ENCODE measurements at places on chromosomes 7 and 10.

- H3K27me3 ChIP-seq: no peaks in the 10 kb centered on the region
- no peak overlapping the region for H3K4me3 ChIP-seq
- H3K4me1 ChIP-seq: no peaks in the 10 kb centered on the region
Observed at GRCh38 chr10:22752272-22752889, 38.0 kb upstream of the PIP4K2A start.

- DNase-seq: no peak
- H3K27me3 ChIP-seq: no peaks in the 10 kb centered on the region
- H3K4me3 ChIP-seq: no peak overlapping the region
- no peaks in the 10 kb centered on the region for H3K4me1 ChIP-seq
Observed at GRCh38 chr7:23931633-23932032, 221.6 kb downstream of the STK31 start.

- H3K27me3 ChIP-seq: peaks cover 21% of the 10 kb centered on the region
- no peaks in the 10 kb centered on the region for H3K36me3 ChIP-seq
- no peaks in the 10 kb centered on the region for H3K4me1 ChIP-seq
- no peak overlapping the region for H3K4me3 ChIP-seq
- H3K27ac ChIP-seq: no peak overlapping the region
Observed at GRCh38 chr7:131943646-131944045, 387.2 kb upstream of the PODXL start.

DNA sequence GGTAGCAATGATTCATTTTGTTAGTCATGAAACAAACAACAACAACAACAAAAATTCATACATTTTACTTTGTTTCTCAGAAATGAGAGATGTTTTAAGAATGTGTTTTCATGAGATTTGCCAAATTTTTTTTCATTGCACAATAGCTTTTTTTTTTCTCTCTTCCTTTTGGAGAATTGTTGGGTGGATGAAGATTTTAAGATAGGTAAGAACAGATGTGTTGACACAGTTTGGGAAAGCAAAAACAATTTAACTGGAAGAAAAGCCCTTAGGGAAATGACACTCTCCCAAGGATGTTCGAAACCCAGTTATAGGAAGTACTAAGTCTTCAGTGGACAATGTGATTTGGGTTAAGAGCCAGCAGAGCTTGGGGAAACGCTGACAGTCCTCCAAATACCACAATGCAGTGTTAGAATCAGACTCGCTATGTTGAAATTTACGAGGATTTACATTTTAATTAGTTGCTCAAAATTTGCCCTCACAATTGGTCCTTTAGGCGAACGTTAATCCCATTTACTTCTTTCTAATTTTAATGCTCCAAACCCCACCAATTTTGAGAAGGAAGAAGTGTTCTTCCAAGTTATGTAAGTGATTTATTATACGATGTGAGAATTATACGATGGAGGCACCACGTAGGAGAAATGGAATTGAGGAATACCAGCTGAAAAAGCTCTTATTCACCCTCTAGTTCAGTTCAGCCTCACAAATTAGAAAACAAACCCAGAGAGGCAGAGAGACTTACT, 61.2 kb downstream of the HHEX start:
- H3K4me1 ChIP-seq: no peaks in the 10 kb centered on the region
- no peak overlapping the region for H3K27ac ChIP-seq
- no peaks in the 10 kb centered on the region for H3K36me3 ChIP-seq
- H3K27me3 ChIP-seq: no peaks in the 10 kb centered on the region

GRCh38 chr7:74233655-74234285, 20.4 kb downstream of the RFC2 start:
- H3K4me1 ChIP-seq: no peaks in the 10 kb centered on the region
- no peak overlapping the region for H3K27ac ChIP-seq
- peaks cover 6% of the 10 kb centered on the region for H3K36me3 ChIP-seq
- DNase-seq: no peak

- H3K27me3 ChIP-seq: no peaks in the 10 kb centered on the region
- no peaks in the 10 kb centered on the region for H3K36me3 ChIP-seq
- no peak for DNase-seq
- H3K4me1 ChIP-seq: no peaks in the 10 kb centered on the region
Observed at GRCh38 chr10:122550983-122551382, 9.6 kb upstream of the DMBT1 start.

- H3K27me3 ChIP-seq: no peaks in the 10 kb centered on the region
- no peaks in the 10 kb centered on the region for H3K4me1 ChIP-seq
Observed at GRCh38 chr7:13633857-13634256, 355.6 kb downstream of the ETV1 start.

DNA sequence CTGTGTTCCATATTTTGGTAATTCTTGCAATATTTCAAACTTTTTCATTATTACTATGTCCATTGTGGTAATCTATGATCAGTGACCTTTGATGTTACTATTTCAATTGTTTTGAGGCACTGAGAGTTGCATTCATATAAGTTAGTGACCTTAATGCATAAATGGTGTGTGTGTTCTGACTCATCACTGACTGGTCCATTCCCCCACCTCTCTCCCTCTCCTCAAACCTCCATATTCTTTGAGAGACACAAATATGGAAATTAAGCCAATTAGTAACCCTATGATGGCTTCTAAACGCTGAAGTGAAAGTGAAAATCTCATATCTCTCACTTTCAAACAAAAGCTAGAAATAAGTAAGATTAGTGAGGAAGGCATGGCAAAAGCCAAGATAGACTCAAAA, 739.6 kb downstream of the CCSER2 start:
- no peaks in the 10 kb centered on the region for H3K36me3 ChIP-seq
- H3K4me1 ChIP-seq: no peaks in the 10 kb centered on the region
- no peaks in the 10 kb centered on the region for H3K27me3 ChIP-seq
- H3K27ac ChIP-seq: no peak overlapping the region

GRCh38 chr10:133212853-133213494, 17.0 kb upstream of the UTF1 start:
- H3K36me3 ChIP-seq: no peaks in the 10 kb centered on the region
- no peak for DNase-seq
- no peaks in the 10 kb centered on the region for H3K4me1 ChIP-seq
- no peak overlapping the region for H3K4me3 ChIP-seq
- no peak overlapping the region for H3K27ac ChIP-seq

DNA sequence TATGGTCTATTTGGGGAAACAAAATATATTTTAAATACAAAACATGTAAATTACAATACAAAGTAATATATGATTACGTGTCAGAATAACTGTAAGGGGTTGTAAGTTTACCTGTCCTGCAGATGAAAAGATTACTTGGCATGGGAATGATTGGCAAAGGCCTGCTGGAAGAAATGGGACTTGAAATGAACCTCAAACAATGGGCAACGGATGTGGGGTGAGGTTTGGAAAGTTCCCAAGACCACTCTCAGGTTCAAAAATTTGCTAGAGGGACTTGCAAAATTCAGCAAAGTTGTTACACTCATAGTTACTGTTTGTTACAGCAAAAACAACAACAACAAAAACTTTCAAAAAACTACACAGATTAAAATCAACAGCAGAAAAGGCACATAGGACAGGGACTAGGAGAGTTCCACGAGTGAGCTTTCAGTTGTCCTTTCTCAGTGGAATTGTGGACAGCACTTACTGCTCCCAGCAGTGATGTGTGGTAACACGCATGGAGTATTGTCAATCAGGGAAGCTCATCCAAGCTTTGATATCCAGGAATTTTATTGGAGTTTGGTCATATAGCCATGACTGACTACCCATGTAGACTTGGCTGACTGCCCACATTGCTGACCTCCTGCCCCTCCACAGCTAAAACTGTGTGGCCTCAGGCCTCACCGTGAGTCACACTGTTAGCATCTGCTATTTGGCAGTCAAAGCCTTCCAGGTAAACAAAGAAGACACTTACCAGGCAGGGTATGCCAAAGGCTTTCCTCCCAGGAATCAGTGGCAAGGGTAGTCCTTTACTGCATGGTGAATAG, 43.8 kb downstream of the EXOC6 start:
- H3K4me3 ChIP-seq: no peak overlapping the region
- peak; percentile 81 for DNase-seq
- H3K27ac ChIP-seq: peak overlapping the region; percentile 23
- H3K36me3 ChIP-seq: no peaks in the 10 kb centered on the region
- H3K27me3 ChIP-seq: no peaks in the 10 kb centered on the region
- no peaks in the 10 kb centered on the region for H3K4me1 ChIP-seq

GRCh38 chr7:117190746-117191435, 132.0 kb downstream of the WNT2 start:
- H3K27ac ChIP-seq: no peak overlapping the region
- no peaks in the 10 kb centered on the region for H3K4me1 ChIP-seq
- H3K27me3 ChIP-seq: no peaks in the 10 kb centered on the region

GRCh38 chr10:14384915-14385314, 54.2 kb upstream of the FRMD4A start:
- DNase-seq: no peak
- no peak overlapping the region for H3K4me3 ChIP-seq
- no peaks in the 10 kb centered on the region for H3K4me1 ChIP-seq
- H3K27me3 ChIP-seq: no peaks in the 10 kb centered on the region

GRCh38 chr10:102814453-102814871, 22.8 kb downstream of the CYP17A1 start:
- H3K36me3 ChIP-seq: no peaks in the 10 kb centered on the region
- no peaks in the 10 kb centered on the region for H3K27me3 ChIP-seq
- H3K27ac ChIP-seq: peak overlapping the region; percentile 94
- no peak overlapping the region for H3K4me3 ChIP-seq
- DNase-seq: no peak

DNA sequence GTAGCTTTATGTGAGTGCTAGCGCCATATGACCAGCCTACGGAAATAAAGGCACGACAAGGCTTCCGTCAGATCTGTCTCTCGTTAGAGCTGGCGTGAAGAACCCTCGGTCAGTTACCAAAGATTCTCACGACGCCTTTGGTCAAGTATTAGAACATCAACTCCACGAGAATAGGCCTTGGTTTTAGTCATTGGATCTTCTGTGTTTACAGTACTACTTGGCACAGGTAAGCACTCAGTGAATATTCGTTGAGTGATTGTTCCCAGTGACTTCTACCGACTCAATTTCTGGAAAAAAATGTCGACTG, 316 bp downstream of the RBM48 start:
- H3K4me3 ChIP-seq: peak overlapping the region; percentile 95
- H3K36me3 ChIP-seq: no peaks in the 10 kb centered on the region
- H3K27me3 ChIP-seq: no peaks in the 10 kb centered on the region
- H3K27ac ChIP-seq: peak overlapping the region; percentile 95
- H3K4me1 ChIP-seq: peaks cover 10% of the 10 kb centered on the region

GRCh38 chr7:67566101-67566500, 569.5 kb downstream of the TYW1 start:
- H3K27me3 ChIP-seq: no peaks in the 10 kb centered on the region
- H3K4me1 ChIP-seq: no peaks in the 10 kb centered on the region
- DNase-seq: no peak
- no peak overlapping the region for H3K27ac ChIP-seq
- H3K4me3 ChIP-seq: no peak overlapping the region

DNA sequence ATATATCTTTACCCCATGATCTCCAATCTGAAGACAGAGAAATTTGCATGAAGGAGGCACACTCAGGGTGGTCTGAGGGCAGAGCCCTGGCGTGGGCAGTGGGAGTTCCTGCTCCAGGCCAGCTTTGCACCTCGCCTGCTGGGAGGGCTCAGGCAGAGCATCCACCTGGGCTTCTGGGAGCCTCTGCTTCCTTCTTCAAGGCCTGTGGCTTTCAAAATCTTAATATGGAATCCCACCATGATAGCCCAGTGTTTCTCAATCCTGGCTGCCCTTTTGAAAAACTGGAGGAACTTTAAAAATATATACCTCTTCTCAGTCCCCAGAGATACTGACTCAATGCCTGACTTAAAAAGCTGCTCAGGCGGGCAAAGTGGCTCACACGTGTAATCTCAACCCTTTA, 36.7 kb upstream of the PSAP start:
- no peak for DNase-seq
- H3K4me3 ChIP-seq: no peak overlapping the region
- H3K27me3 ChIP-seq: no peaks in the 10 kb centered on the region
- H3K4me1 ChIP-seq: no peaks in the 10 kb centered on the region
- no peaks in the 10 kb centered on the region for H3K36me3 ChIP-seq
- H3K27ac ChIP-seq: peak overlapping the region; percentile 83

- no peaks in the 10 kb centered on the region for H3K36me3 ChIP-seq
- no peak overlapping the region for H3K4me3 ChIP-seq
- no peaks in the 10 kb centered on the region for H3K4me1 ChIP-seq
- H3K27ac ChIP-seq: no peak overlapping the region
- H3K27me3 ChIP-seq: peaks cover 6% of the 10 kb centered on the region
- DNase-seq: peak; percentile 7
Observed at GRCh38 chr10:46517541-46517940, 38.9 kb downstream of the GPRIN2 start.

DNA sequence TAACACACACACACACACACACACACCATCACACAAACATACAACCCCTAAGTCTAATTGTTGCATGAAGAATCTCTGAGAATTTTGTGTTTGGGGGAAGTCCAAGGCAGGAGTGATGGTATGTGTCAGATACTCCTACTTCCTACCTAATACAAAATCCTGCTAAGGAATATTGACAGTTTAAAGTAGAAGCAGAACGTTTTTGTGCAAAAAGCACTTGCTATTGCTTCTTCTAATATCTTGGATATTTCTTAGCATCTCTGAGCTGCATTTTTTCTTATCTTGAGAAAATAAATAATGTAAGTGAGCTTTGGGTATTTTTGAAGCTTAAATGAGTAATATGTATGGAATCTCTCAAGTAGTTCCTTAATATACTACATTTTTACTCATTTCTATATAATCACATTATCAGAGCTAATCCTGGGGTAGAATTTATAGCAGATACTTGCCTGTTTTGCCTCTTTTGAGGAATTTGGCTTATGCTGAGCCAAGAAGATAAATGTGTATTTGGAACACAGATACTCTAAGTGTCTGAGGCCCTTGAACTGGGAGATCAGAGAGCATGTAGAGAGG, 212.3 kb downstream of the DKK1 start:
- H3K36me3 ChIP-seq: no peaks in the 10 kb centered on the region
- no peak for DNase-seq
- no peak overlapping the region for H3K27ac ChIP-seq
- no peak overlapping the region for H3K4me3 ChIP-seq
- no peaks in the 10 kb centered on the region for H3K4me1 ChIP-seq
- H3K27me3 ChIP-seq: no peaks in the 10 kb centered on the region

DNA sequence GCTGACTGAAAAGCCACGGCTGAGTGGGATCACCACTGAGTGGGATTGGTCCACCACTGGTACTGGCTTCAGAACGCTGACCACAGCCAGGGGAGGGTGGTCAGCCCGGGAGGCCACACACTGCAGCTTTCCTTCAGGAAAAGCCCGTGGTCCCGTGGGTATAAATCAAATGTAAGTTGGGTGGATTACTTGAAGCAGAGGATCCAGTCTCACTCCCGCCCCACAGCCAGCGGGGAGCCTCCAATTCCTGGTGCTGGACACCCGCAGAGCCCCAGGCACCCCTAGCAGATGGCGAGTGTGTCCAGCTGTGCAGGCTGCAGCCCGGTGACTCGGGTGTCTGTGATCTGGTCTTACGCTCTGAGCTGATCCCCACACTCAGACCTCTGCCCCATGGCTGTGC, 231.1 kb upstream of the ZNF32 start:
- no peaks in the 10 kb centered on the region for H3K4me1 ChIP-seq
- H3K36me3 ChIP-seq: no peaks in the 10 kb centered on the region
- DNase-seq: no peak
- H3K27me3 ChIP-seq: no peaks in the 10 kb centered on the region
- no peak overlapping the region for H3K27ac ChIP-seq

GRCh38 chr10:24318517-24318916, 109.6 kb downstream of the KIAA1217 start:
- H3K4me1 ChIP-seq: no peaks in the 10 kb centered on the region
- H3K36me3 ChIP-seq: no peaks in the 10 kb centered on the region
- no peaks in the 10 kb centered on the region for H3K27me3 ChIP-seq
- DNase-seq: no peak
- H3K27ac ChIP-seq: no peak overlapping the region
- H3K4me3 ChIP-seq: no peak overlapping the region

- no peak for DNase-seq
- no peak overlapping the region for H3K27ac ChIP-seq
- no peaks in the 10 kb centered on the region for H3K27me3 ChIP-seq
- H3K4me3 ChIP-seq: no peak overlapping the region
Observed at GRCh38 chr10:75508239-75508813, 76.9 kb downstream of the LRMDA start.

Data from breast epithelium (tissue), 4 donors.